ENCODE measurements at places on chromosomes 3 and 15.

GRCh38 chr3:131597816-131598215, 95.0 kb upstream of the MRPL3 start:
- DNase-seq = no peak

GRCh38 chr3:54536450-54536849, 391.4 kb downstream of the LRTM1 start:
- DNase-seq = no peak

- DNase-seq = no peak
These were observed 78.5 kb upstream of the SMAD3 start for GRCh38 chr15:66986951-66987350.

DNA sequence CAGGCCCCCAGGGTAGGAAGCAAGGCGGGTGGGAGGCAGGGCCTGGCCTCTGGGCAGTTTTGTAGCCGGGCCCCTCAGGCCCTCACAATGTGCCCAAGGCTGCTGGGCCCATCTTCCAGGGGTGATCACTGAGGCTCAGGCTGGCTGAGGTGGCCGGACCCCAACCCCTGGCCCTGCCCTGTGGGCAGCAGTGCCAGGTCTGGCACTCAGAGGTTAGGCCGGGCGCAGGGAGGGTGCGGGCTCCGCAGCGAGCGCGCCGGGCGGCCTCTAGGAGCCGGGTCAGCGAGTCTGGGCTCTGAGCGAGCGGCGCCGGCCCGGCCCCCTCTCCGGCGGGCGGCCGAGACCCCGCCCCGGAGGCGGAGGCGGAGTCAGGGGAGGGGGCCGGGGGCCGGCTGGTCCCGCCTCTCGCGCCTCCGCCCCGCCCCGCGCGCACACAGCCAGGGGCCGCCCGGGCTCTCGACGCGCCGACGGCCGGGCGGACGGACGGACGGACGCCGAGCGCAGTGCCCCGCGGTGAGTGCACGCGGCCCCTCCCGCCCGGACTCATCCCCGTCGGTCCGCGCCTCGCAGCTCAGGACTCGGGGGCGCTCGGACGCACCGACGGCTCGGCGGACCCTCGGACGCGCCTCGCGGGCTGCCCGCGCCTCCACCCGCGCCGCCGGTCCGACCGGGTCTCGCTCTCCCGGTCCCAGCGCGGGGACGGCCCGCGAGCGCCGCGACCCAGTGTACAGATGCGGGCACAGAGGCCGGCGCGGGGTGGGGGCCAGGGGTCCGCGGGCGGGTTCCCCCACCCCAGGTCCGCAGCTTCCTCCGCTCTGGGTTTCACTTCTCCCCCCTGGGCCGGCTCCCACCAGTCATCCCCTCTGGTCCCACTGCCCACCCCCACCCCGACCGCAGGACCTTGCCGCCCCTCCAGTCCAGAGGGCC, at the start of gene FBLN2:
Gene FBLN2 (plus strand): TSS at position 430 of the 927 bp plus-strand sequence. CDS start 21,231 bp downstream, outside the sequence.
- peak; percentile 37 for DNase-seq

- no peak for DNase-seq
These were observed 26.4 kb upstream of the DOCK3 start for GRCh38 chr3:50648313-50648712.

- DNase-seq = no peak
These were observed 35.6 kb downstream of the NSUN3 start for GRCh38 chr3:94098452-94098851.

GRCh38 chr3:126758882-126759281, 54.8 kb downstream of the CHCHD6 start:
- DNase-seq = no peak

DNA sequence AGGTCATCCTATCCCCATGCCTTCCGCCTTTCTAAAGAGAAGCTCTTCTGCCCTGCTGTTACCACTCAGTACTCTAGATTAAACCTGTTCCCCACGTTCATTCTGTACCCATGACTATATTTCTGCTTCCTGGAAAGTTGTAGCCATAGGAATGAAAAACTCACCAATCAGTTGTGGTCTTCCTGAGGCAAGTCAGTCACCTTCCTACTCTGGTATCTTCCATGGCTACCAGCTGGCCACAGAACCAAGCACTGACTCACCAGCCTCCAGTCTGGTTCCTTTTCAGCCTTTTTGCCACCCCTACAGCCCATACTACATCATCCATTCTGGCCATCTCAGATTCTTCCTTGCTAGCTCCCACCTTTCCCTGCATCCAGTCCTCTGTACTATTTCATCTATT, 46.4 kb downstream of the TMEM44 start:
- DNase-seq = peak; percentile 25

- no peak for DNase-seq
These were observed 120.7 kb upstream of the WNT5A start for GRCh38 chr3:55607844-55608243.

DNA sequence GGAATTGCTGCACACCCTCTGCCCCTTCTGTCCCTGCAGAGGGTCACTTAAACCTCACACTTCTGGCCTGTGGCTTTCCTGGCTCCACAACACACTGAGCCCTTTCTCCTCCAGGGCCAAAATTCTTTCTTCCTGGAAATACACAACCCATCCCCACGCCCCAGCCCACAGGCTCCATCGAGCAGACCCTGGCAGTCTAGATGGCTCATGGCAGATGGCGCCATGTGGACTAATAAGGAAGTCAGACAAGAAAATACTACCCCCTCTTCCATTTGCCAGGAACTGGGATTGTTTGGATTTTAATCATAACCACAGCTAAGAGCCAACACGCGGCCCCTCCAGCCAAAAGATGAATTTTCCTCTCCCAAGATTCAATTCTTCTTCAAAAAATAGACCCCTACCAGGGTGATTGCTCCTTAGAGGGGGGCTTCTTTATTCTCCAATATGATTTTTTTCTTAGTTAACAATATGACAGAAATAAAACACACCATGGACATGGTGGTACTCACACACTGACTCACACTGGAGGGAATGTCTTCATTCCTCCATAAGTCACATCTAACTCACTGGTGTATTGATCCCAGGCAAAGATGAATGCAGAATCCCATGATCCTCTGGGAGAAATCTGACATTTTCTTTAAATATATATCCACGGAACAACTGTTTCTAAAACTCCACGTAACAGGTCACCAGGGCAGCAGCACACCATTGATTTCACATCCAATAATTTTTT, 111.5 kb downstream of the NTRK3 start:
- no peak for DNase-seq

- DNase-seq = no peak
These were observed 19.8 kb upstream of the CELF6 start for GRCh38 chr15:72339777-72340177.

DNA sequence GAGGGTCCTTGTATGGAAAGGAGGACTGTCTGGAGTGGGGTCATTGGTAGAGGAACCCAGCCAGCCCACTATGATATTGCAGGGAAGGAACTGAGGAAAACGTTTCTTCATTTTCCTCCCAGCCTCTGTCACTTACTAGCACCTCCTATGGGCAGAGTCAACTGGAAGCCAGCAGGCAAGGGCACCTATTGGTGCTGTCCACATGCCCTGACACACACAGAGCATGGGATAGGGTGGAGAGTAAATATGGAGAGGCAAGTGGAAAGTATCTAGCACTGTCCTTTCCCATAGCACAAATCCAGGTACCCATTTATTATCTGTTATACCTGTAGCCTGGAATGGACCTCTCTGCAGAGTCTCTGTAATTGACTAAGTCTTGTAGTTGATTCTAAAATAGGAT, 285.6 kb downstream of the WDR72 start:
- no peak for DNase-seq

DNA sequence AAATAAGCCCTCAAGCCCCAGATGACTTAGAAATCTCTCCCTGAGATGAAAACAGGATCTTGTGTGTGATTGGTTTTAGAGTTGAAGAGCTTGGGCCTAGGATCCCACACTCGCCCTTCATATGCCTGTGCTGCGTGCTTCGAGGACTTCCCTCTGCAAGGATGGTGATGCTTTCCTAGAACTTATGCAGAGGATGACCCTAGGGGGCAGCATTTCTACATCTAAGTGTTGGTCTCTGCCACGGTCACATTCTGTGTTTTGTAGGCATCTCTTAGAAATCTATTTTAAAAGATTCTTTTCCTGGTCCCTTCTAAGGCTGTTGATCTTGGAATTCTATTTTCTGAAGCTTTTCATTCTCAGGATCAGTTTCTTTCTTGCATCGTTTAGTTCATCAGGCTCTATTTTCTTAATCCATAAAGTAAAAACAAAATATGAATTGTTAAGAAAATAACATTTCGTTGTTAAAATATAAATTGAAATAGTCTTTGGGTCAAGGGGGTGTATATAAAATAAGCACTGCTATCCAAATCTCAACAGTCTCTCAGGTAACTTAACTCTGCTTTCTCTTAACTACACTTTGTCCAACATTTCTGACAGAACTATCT, 45.7 kb downstream of the WDR76 start:
- peak; percentile 33 for DNase-seq

- DNase-seq = no peak
These were observed 2.7 kb downstream of the AP2M1 start for GRCh38 chr3:184177331-184177731.

DNA sequence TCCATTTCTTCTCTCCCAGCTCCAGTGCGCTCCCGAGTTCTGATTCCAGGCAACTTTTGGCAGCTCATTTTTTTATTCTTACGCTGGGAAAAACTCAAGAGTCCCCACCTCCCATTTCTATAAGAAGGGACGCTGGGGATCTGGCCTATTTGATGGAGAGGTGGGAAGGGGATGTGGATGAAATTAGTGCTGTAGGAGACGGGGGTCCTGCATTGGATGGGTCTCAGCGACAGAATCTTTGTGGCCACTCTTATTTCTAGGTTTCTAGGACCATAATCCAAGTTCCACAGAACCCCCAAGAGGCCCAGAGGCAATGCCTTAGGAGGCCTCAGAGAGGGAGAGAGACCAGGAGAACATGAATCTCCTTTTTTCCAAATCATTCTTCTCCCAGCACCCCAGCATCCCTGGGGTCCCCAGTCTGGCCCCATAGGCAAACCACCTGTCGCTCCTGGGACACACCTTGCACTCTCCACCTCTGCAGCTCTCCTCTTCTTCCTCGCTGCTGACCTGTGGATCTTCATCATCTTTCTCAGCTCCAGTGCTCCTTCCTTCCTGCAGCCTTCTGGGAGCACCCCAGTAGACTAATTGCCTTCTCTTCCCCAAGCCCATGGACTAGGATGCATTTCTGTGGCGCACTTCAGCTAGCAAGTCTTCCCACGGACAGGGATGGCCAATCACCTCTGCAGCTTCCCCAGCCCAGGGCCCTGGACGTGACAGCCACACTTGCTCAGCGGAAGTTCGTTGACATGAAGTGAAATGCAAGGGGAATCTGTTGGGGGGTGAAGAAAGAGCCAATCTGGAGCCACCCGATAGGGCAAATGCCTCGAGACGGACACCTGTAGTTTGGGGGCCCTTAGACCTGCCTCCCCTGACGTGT, 100.1 kb upstream of the ALDH1A3 start:
- no peak for DNase-seq

- no peak for DNase-seq
These were observed 52.3 kb downstream of the ABHD2 start for GRCh38 chr15:89140595-89140994.

- peak; percentile 42 for DNase-seq
These were observed at the start of gene ABI3BP for GRCh38 chr3:100993309-100993708. Gene ABI3BP (minus strand): TSS chr3:100993421. CDS start chr3:100993384, 37 bp downstream.

- peak; percentile 84 for DNase-seq
These were observed 275.3 kb downstream of the UACA start for GRCh38 chr15:70488002-70488605.

- DNase-seq = no peak
These were observed at the start of gene CNTN3 for GRCh38 chr3:74614107-74614967. Gene CNTN3 (minus strand): TSS chr3:74614659. CDS start chr3:74521112, 93,547 bp downstream.

- DNase-seq = no peak
These were observed 74.9 kb downstream of the EFCAB12 start for GRCh38 chr3:129353589-129353941.

GRCh38 chr3:9715136-9715535, 11.5 kb downstream of the CPNE9 start:
- peak; percentile 30 for DNase-seq

DNA sequence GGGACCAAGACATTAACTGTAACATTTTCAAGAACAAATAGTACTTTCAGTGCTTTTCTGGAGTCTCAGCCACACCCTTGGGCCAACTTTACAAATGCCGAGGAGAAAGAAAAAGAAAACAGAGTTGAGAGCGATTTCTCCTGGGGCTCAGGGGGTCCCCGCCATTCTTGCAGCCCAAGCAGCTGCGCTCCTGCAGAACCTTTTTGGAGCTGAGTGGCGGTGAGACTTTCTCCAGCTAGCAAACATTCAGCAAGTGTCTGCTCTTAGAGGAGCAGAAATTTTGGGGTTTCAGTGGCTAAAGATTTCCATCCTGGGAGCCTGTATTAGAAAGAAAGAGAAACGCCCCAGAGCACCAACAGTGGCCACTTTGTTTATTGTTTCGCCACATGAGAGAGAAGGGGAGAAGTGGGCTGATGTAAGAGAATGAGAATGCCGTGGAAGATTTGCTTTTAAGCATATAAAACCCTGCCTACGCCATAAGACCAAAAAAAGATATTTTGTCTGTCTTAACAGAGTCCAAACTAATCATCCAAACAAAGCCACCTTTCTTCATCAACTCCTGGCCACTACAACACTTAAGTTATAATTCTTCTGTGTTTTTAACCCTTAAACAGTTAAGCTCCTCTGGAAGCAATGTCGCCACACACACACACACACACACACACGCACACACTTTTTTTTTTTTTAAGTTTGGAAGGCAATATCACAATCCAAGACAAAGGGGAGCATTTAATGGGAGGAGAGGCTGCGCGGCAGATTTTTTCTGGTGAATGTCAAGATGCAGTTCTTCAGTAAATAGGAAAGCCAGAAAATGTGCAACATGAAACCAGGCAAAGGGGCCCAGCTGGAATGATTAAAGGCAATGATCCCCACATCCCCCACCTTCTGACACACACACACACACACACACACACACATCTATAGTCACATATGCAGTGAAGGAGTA, 19.2 kb downstream of the EID1 start:
- no peak for DNase-seq

- no peak for DNase-seq
These were observed 83.6 kb downstream of the SLC7A14 start for GRCh38 chr3:170502297-170502696.

DNA sequence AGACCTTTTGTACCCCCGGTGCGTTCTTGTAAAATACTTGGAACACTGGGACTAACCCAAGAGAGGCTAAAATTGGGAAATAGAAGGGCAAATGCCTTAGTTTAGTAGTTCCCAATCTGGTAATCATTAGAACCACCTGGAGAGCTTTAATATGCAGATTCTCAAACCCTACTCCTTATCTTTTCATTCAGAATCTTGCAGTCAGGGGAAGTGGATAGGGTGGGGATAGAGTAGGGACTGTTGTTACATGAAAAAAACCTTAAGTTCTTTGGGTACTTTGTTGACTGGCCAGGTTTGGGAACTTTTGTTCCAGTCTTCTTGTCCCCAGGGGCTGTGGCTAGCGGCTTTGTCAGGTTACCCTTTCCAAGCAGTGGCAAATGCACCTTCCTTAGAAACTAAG, 15.9 kb downstream of the MAPKBP1 start:
- DNase-seq = no peak

Data from activated CD4-positive, alpha-beta T cell treated with anti-CD3 and anti-CD28 coated beads for 36 hours (primary cell).